ENCODE measurements at places on chromosomes 3 and 15.

- DNase-seq: no peak
Observed at GRCh38 chr3:110352841-110353604, 718.6 kb upstream of the NECTIN3 start.

DNA sequence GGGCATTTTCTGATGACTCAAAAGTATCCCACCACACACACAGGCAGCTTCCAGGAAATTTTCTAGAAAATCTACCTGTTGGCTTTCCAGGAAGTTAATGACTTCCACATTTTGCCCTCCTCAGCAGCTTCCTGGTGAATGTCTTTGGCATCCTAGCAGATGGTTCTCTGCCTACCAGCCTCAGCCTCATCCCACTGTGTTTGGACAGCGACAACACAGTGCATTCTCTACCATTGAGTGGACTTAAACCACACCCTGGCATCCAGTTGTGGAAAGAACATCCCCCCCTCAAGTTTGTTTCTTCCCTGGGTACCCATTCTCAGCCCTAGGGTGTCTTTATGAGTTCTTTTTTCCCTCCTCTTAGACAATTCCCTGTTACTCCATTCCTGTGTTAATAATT is 50.8 kb upstream of the GADL1 start:
- DNase-seq: no peak

DNA sequence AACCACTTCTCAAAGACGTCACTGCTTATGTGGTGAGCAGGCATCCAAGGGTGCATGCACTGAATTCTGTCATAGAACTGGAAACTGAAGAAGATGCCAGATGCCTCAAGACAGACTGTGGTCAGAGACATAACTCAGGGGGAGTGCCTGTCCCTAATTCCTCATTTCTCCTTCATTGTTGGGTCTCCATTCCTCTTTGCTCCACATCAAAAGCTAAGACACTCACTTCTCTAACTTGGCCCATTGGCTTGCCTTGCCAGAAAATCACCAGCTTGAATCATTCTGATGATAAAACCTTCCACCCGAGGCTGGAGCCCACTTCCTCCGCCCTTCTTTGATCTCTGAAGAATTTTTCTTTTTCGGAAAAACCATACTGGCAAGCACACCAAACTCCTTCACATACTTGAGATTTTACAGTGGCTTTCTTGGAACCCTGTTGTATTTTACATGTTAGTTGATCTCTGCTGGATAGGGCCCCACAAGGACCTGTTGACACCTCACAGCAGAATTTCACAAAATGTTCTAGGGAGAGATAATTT is 69.9 kb downstream of the COL8A1 start:
- no peak for DNase-seq

DNA sequence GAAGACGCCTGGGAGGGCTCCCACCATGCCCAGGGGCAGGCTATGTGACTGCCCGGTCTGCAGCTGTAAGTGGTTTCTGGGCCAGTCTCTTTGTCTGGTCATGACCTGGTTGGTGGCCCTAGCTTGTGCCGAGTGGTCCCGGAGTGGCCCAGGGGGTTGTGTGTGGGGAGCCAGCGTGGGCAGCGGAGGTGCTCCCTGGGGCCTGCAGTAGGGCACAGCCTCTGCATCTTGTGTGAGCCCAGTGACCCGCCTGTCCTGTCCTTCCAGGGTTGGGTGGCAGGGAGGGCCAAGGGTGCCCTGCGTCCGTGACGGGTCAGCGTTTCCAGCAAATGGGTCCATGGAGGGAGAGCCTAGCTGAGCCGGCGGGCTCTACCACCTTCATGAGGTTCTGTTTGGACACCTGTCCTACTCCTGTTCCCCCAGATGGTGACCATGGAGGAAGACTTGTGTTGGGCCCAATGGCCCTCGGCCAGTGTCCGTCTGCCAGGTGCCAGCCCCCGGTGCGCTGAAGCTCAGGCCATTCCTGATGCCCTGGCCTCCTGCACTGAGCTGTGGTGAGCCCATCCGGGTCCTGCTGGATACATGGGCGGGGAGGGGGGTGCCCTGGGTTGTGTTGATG is 215.4 kb downstream of the SNRPN start:
- no peak for DNase-seq

GRCh38 chr3:5826467-5826866 is 639.0 kb downstream of the EDEM1 start:
- DNase-seq: no peak

DNA sequence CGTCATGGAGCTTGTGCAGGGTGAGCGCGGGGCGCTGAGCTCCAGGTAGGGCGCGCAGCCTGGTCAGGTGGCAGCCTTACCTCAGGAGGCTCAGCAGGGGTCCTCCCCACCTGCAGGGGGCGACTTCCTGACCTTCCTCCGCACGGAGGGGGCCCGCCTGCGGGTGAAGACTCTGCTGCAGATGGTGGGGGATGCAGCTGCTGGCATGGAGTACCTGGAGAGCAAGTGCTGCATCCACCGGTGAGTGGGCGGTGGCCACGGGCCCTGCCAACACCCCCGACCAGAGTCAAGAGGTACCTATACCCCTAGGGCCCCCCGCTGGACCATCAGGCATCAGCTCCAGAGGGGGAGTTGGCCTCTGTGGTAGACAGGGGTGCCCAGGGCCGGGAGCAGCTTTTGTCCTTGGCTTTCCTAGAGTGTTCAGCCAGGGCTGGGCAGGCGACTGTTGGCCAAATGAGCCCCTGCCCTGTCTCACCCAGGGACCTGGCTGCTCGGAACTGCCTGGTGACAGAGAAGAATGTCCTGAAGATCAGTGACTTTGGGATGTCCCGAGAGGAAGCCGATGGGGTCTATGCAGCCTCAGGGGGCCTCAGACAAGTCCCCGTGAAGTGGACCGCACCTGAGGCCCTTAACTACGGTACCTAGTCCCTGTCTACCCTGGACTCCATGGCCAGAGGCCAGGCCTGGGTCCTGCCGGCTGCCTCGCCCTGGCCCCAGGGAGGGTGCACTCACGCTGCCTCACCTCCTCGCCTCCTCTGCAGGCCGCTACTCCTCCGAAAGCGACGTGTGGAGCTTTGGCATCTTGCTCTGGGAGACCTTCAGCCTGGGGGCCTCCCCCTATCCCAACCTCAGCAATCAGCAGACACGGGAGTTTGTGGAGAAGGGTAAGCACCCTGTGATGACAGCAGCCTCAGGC is 9.1 kb downstream of the FES start:
- DNase-seq: no peak

- peak; percentile 89 for DNase-seq
Observed at GRCh38 chr3:135503760-135504686, 461.5 kb upstream of the PPP2R3A start.

DNA sequence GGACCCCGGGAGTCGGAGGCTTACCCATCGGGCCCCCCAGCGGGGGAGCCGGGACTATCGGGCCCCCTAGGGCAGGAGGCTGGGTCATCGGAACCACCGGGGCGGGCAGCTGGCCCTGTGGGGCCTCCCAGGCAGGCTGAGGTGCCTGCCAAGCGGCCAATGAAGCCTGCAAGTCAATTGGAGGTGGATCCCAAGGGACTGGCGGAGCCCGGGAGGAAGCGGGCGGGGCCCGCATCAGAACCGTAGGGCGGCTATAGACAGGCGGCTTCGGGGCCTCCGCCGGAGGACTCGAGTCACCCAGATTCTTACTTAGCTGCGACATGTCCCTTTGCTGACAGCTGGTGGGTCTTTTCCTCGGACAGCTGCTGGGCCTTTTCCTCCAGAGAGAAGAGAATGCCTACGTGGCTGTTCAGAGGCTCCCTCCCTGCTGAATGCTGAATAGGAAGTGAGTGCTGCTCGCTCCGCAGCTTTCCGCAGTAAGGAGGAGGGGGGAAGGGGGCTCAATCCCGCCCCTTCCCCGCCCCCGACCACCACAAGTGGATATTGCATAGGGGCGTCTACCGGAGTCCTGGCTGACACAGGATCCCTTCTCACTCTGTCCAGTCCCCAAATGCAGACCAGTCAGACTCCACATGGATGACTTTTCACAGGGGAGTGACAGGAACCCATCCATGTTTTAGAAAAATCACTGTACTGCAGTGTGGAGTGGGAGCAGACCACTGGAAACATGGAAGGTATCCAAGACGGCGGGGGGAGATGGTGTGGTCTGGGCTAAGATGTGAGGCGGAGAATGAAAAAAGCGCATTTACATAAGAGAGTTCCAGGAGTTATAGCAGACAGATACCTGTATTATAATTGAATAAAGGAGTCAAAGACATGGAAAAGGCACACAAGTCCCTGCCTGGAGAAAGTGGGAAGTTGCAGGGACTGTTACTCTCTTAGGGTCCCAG is at the start of gene MAGEL2:
TSS of gene MAGEL2 (minus strand) at position 447 of the 950 bp plus-strand sequence. CDS start at position 322, 125 bp downstream.
- DNase-seq: no peak

GRCh38 chr3:141783632-141784031 is 20.4 kb downstream of the GRK7 start:
- DNase-seq: no peak

GRCh38 chr3:52210550-52211046 is 12.6 kb downstream of the ALAS1 start:
- DNase-seq: no peak

GRCh38 chr15:43243020-43243645 is 22.3 kb upstream of the EPB42 start:
- no peak for DNase-seq

GRCh38 chr15:74269362-74270035 is 33.4 kb downstream of the CCDC33 start:
- peak; percentile 62 for DNase-seq

DNA sequence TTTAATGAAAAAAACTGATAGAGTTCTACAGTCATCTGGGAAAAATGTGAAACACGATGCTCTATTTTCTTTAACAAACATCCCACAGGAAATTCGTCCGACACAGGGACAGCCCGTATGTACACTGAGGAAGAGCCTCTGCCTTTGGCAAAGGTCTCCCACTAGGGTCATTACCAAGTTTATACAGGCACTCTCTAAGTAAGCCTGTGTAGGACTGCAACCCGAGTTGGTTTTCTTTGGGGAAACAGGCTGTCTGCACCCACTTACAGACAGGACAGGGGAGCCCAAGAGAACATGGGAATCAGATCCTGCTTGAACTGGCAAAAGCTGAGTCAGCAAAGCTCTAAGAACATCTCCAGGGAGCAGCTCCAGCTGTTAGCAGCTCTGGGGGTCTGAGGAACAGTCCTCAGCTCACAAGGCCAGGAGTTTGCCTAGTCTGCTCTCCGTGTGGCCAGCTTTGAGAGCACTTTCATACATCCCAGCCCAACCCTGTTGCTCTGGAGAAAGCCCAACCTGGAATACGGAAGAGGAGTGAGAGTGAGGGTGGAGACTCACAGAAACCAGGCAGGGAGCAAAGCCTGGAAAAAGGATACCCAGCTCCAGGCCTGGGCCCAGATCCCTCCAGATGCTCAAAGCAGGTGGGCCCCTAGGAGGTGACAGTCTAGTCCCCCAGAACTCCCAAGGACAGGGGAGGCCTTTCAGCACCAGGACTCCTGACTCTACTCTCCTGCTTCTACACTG is 1.9 kb downstream of the TBC1D2B start:
- DNase-seq: peak; percentile 23

DNA sequence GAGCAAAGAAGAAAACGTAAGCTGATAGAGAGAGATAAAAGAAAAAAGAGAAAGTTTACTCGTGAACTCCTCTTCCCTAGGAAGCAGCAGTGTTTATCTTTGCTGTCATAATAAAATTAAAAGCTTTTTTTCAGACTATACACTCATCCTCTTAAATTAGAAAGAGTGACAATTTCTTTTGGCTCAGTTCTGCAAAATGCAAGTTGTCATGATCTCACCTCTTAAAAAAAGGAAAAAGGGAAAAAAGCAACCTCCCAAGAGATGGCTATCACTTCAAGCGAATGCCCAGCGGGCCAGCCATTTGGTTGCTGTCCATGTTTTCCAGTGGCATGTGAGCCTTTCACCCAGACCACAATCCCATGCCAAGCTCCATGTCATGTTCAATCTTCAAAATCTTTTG is 7.0 kb upstream of the THBS1 start:
- DNase-seq: no peak

DNA sequence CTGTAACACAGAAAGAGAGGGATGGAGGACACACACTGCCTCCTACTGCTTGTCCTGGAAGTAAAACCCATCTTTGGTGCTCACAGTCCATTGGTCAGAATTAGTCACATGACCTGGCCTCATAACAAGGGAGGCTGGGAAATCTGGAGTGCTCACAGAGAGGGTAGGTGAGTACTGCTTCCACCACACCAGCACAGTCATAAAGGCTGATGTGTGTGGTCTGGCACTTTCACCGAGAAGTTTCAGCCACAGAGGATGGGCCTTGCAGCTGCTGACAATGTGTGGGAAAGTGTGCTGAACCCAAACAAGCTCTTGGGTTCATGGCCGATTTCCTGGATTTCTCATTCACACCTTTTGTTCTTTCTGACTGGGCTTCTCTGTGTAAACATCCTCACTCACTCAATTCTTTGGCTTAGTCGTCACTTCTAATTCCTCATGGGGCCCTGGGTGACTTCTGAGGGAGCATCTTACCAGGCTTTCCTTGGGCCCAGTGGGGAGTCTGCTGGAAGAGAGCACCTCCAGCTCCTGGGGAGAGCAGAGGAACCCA is 100.7 kb downstream of the ASB7 start:
- DNase-seq: no peak

DNA sequence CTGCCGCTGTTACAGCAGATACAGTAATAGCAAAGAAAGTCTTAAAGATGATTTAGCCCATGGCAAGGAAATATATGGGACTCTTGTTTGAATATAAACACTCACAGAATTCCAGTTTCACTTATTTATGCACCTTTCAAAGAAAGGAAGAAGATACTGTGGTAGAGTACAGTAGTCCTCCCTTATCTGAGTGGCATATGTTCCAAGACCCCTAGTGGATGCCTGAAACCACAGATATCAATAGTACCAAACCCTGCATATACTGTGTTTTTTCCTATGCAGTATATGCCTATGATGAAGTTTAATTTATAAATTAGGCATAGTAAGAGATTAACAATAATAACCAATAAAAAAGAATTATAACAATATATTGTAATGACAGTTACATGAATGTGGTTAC is 8.2 kb downstream of the MAP2K1 start:
- no peak for DNase-seq

GRCh38 chr3:61547625-61548024 is 13.7 kb upstream of the PTPRG start:
- DNase-seq: no peak

DNA sequence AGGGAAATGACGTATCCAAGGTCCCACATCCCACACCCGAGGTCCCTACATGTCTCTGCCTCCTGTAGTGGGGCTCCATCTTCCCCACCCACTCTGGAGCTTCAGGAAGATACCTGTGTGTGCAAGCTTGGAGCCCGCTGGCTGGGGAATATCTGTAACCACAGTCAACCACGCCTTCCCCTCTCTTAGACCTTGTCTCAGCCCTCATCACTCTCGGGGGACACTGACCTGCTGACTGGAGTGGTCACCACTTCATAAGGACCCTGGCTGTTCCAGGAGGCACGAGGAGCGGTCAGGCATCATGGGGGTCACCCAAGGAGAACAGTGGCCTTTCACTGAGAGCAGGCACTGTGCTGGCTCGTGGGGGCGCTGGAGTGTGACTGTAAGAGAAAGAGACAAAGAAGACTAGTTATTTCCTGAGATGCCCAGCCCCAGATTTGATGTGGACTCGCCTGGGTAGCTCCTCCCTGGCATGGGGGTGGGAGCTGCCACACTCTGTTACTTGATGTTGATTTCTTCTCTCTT is 48.6 kb downstream of the CTXND1 start:
- DNase-seq: no peak

GRCh38 chr15:85718981-85719380 is 75.7 kb downstream of the KLHL25 start:
- no peak for DNase-seq
